ENCODE measurements at places on chromosomes 16 and 17.
A peak's percentile ranks its signal among the peaks of the same experiment; 100 is the strongest.

DNA sequence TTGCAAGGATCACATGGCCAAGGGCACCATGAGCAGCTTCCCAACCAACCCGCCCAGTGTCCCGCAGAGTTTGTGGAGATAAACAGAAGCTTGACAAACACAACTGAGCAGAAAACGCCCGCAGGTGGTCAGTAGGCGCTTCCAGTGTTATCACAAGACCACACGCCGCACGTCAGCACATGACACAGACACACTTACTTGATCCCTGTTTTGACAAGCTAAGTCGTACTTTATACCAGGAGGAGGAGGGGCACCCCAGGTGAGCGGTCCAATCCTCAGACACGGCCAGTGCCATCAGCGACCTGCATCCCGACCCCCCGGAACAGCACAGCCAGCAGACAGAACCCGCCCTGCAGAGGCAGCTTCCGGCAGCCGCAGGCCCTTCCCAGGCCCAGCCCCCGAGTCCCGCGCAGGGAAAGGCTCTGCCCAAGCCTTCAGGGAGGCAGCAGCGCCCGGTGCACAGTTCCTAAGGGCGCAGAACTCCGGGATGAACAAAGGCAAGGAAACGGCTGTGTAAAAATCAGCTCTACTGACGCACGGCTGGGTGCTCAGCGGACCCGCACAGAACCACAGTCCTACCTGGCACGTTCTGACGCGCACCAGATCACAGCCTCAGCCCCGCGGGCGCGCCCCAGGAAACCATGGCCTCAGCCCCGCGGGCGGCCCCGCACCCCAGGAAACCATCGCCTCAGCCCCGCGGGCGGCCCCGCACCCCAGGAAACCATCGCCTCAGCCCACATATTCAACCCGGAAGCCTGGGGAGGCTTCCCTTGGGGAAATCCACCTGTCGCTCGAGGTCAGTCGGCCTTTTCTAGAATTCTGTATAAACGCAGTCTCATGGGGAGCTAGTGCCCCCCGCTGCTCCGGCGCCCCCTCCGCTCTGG lies 27.8 kb downstream of the AXIN1 start:
- DNase-seq, result peak; percentile 42

DNA sequence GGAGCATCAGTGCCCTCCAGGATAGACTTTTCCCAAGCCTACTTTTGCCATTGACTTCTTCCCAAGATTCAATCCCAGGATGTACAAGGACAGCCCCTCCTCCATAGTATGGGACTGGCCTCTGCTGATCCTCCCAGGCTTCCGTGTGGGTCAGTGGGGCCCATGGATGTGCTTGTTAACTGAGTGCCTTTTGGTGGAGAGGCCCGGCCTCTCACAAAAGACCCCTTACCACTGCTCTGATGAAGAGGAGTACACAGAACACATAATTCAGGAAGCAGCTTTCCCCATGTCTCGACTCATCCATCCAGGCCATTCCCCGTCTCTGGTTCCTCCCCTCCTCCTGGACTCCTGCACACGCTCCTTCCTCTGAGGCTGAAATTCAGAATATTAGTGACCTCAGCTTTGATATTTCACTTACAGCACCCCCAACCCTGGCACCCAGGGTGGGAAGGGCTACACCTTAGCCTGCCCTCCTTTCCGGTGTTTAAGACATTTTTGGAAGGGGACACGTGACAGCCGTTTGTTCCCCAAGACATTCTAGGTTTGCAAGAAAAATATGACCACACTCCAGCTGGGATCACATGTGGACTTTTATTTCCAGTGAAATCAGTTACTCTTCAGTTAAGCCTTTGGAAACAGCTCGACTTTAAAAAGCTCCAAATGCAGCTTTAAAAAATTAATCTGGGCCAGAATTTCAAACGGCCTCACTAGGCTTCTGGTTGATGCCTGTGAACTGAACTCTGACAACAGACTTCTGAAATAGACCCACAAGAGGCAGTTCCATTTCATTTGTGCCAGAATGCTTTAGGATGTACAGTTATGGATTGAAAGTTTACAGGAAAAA lies 9.7 kb upstream of the CYLD start:
- no peak for DNase-seq

DNA sequence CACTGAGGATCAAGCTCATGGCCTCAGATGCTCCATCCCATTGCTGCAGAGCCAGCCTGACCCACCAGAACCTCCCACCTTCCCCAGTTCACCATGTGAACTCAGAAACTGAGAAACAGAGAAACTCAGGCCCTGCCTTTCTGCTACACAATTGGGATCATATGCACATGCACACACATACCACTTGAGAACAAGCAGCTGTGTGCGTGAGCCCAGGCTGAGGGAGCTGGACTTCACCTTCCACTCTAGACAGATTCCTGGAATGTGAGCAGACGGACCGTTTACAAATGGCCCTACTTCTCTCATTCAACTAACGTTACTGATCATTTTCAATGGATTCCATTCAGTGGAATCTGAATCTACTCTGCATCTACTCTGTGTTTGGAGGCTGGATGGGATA lies 1.7 kb upstream of the SPEM2 start:
- DNase-seq, result no peak

DNA sequence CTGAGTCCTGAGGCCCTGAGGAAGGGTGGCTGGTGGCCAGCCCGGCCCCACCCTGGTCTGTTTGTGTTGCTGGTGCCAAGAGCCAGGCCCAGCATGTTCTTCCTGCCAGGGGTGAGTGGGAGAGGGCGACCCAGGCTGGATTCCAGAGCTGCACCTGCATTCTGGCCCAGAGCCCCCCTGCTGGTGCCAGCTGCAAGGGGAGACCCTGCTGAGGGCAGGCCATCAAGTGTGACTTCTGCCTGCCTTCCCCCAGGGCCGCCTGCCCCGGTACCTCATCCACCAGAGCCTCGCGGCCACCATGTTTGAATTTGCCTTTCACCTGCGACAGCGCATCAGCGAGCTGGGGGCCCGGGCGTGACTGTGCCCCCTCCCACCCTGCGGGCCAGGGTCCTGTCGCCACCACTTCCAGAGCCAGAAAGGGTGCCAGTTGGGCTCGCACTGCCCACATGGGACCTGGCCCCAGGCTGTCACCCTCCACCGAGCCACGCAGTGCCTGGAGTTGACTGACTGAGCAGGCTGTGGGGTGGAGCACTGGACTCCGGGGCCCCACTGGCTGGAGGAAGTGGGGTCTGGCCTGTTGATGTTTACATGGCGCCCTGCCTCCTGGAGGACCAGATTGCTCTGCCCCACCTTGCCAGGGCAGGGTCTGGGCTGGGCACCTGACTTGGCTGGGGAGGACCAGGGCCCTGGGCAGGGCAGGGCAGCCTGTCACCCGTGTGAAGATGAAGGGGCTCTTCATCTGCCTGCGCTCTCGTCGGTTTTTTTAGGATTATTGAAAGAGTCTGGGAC lies 2.4 kb upstream of the TCAP start:
- DNase-seq, result no peak

DNA sequence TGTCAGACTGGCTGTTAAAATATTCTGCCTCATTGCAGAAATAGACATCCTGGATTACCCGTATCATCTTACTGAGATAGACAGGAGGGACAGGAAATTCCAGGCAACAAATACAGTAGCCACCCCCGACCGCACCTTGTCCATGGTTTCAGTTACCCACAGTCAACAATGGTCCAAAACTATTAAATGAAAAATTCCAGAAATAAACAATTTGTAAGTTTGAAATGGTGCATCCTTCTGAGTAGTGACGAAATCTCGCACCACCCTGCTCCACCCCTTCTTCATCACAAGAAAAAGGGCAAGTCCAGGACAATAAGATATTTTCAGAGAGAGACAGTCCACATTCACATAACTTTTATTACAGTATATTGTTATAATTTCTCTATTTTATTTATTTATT lies 23.6 kb upstream of the PRSS54 start:
- DNase-seq, result no peak

DNA sequence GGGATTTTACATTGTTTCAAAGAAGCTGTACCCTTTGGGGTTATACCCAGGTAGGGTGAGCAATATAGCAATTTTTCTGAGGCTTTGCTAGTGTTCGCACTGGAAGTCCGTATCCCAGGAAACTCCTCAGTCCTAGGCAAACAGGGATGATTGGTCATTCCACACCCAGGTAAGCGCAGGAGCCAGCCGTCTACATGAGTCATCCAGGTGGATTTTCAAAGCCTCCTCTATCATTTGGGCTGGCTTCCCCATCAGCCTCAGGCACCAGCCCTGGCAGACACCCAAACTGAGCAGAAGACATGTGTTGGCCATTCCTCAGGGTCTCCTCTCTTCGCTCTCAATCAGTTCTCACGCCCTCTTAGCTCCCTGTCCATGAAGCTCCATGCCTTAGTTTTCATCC lies 135.6 kb downstream of the AIPL1 start:
- DNase-seq, result no peak

DNA sequence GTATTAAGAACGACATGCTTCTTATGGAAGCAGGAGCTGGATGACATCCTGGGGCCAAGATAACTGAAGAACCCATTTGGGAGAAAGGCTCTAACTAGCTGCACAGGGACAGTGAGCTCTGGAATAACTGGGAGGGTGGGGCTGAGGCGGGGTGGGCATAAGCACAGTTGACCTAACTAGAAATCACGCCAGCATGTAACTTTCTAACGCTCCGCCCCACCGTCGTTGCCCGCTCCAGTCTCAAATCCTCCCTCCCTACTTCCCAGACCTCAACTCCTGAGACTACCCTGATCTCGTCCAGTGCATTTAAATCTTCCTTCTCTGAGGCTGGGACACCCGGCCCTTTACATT lies 436 bp downstream of the PHB1 start:
- DNase-seq, result no peak

- DNase-seq, result no peak
These were observed 17.0 kb downstream of the BCL7C start for GRCh38 chr16:30876867-30877266.

- no peak for DNase-seq
These were observed 154.5 kb downstream of the CBLN1 start for GRCh38 chr16:49127103-49127502.

GRCh38 chr17:41695134-41695661 lies 6.5 kb downstream of the EIF1 start:
- DNase-seq, result no peak

DNA sequence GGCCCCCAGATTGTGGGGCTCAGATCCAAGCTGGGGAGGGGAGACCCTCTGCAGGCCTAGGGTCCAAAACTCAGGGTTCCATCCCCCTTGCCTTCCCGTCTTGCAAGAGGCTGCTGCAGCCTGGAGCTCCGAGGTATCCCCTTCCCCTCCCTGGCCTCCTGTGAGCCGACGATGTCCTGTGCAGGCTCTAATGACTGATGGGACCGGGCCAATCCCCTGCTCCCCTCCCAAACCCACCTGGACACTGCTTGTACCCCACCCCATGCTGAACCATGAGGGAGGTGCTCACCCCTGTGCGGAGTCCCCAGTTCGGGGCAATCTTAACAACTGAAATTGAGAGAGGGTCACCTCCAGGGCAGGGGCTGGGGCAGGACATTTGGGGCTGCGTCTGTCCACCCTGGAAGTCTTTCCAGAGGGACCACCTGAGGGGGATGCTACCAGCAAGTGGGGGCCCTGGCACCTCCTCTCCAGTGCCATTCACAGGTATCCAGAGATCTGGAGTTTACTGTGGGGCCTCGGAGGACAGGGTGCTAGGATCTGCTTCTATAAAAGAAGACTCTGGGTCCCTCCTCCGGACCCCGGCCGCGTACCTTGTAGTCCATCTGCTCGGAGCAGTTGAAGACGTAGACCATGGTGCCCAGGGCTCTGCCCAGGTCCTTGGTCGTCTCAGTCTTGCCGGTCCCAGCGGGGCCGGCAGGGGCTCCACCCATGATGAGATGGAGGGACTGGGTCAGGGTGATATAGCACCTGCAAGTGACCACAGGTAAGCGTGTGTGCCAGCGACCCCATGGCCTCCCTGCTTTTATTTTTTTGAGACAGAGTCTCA lies 77.3 kb downstream of the DNAH17 start:
- DNase-seq, result no peak

DNA sequence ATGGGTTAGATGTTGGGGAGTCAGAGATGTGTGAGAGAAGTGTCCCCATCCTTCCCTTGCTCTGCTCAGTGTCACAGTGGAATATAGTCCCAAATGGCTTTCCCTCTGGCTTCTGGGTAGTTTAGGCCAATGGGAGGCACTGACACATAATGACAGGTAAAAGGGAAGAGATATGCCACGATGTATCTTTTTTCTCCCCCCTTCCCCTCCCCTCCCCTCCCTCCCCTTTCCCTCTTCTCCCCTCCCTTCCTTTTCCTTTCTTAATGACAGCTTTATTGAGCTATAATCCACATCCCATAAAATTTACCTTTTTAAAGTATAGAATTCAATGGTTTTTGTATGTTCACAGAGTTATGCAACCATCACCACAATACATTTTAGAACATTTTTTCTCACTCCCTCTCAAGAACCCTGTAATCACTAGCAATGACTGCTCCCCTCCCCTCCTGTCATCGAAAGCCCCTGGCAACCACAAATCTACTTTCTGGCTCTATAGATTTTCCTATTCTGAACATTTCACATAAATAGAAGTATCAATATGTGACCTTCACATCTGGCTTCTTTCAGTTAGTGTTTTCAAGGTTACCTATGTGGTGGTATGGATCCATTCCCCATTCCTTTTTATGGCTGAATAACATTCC lies 617 bp upstream of the CCR7 start:
- DNase-seq, result no peak

DNA sequence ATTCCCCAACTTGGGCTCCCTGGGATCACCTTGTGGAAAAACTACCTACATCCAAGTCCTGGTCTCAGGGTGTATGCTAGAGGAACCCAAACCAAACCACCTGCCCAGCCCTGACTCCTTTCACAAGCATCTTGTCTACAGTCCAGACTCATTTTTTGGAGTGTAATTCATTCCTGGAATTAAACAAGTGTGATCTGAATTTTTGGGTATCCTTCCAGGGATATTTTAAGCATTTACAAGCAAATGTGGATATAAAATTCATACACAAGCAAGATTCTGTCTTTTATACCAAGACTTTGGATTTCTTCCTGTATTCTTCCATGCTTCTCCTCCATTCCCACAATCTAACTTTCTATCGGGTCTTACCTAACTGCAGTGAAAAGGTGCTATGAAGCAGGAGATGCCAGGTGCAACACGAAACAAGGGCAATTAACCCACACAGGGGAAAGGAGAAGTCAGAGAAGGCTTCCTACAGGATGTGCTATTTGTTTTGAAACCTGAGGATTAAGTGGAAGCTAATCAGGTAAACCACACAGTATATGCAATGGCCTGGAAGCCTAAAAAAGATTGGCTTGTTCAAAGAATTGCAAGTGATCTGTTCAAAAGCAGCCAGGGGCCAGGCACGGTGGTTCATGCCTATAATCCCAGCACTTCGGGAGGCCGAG lies 417.2 kb upstream of the C16orf82 start:
- DNase-seq, result no peak

- no peak for DNase-seq
These were observed 21.0 kb downstream of the GLG1 start for GRCh38 chr16:74585846-74586443.

Measured in liver (tissue), 10 donors.